Activated B cell treated with CpG ODN at 0.5 μM for 24 hours (primary cell): ENCODE measurements at places on chromosomes 5 and 9. TPM values are rescaled to one million over a fixed set of nuclear protein-coding genes. Genes with fewer than 3 reads are reported as not detected.

DNA sequence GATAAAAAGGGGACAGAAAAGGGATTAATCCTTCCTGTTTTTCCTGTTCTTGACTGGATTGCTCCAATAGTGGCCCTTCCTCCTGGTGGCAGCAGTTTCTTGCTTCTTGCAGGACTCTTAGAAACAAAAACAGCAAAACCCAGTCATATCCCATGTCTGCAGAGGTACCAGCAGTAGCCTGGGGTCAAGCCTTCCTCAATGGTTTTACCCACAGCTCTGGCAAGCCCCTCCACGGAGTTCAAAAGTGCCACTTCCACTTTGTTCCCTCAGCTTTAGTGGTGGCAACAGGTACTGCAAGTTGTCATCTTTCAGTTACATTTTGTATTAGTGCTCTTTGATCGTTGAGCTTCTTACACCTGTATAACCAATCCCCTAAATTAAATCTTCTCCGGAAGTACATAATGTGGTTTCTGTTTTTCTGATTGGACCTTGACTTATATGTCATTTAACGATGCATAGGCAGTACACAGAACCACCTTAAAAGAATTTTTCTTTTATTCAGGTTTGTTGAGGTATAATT is 8.7 kb upstream of the RANBP6 start:
- peaks cover 4% of the 10 kb centered on the region for H3K27me3 ChIP-seq
- no peak overlapping the region for H3K4me3 ChIP-seq
- DNase-seq: no peak

GRCh38 chr9:627336-627970 is 214.0 kb upstream of the DMRT1 start:
- no peaks in the 10 kb centered on the region for H3K27me3 ChIP-seq
- H3K4me1 ChIP-seq: peaks cover 4% of the 10 kb centered on the region
- no peaks in the 10 kb centered on the region for H3K36me3 ChIP-seq
- no peak for DNase-seq
- no peak overlapping the region for H3K27ac ChIP-seq

GRCh38 chr5:77400645-77401044 is 91.5 kb downstream of the WDR41 start:
- no peak overlapping the region for H3K4me3 ChIP-seq
- H3K36me3 ChIP-seq: no peaks in the 10 kb centered on the region
- H3K27me3 ChIP-seq: no peaks in the 10 kb centered on the region
- DNase-seq: no peak
- H3K27ac ChIP-seq: no peak overlapping the region

DNA sequence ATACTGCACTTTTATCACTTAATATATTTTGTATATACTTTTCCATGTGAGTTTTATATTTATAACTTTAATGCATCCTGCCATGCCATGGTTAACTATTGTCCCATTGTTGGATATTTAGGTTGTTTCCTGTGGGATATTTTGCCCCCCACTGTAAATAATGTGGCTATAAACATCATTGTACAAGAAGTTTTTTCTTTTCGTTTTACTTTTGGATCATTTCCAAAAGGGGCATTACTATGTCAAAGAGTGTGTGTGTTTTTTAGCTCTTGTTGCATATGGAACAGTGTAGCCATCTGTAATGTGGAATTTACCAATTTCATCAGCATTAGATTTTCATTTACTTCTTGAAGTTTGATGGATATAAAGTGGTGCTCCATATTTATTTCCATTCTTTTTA is 13.3 kb downstream of the ITGA2 start:
- no peak overlapping the region for H3K27ac ChIP-seq
- DNase-seq: no peak
- peaks cover 7% of the 10 kb centered on the region for H3K27me3 ChIP-seq
- no peaks in the 10 kb centered on the region for H3K4me1 ChIP-seq

- no peak overlapping the region for H3K27ac ChIP-seq
- H3K4me1 ChIP-seq: no peaks in the 10 kb centered on the region
- no peaks in the 10 kb centered on the region for H3K27me3 ChIP-seq
- H3K4me3 ChIP-seq: no peak overlapping the region
Observed at GRCh38 chr5:163473635-163474243, 13.3 kb downstream of the HMMR start.

DNA sequence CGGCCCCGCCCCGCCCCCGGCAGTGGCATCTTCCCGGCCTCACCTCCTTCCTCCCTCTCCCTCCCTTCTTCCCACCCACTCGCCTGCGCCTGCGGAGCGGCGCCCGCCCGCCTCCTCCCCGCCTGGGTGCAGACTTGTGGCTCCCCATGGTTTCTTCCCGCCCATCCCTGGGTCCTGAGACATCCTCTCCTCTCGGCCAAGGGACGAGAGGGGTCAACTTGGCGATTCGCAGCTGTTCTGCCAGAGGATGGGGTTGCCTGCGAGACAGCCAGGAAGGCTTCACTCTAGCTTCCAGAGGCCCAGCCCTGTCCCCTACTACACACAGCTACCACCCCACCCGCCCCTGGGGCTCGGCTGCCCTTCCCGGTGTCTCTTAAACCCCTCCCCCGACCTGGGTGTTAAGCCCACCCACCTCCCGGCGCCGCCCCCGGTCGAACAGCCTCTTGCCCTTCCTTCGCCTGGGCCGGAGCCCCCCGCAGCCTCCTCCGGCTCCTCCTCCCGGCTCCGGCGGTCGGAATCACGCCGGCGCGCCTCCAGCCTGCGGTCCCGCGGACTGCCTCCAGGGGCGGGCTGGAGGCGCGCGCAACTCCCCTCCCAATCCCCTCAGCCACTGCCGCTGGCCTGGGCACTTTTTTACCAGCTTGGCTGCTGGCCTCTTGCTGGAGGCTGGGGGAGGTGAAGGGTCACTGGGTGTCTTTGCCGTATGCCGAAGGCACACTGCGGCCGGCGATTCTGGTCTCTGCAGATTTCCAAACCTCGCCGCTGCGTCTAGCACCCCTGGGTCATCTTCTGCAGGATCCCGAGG is 1.9 kb downstream of the JADE2 start:
- DNase-seq: peak; percentile 73
- peaks cover 28% of the 10 kb centered on the region for H3K36me3 ChIP-seq
- peaks cover 58% of the 10 kb centered on the region for H3K4me1 ChIP-seq
- peak overlapping the region; percentile 85 for H3K27ac ChIP-seq

DNA sequence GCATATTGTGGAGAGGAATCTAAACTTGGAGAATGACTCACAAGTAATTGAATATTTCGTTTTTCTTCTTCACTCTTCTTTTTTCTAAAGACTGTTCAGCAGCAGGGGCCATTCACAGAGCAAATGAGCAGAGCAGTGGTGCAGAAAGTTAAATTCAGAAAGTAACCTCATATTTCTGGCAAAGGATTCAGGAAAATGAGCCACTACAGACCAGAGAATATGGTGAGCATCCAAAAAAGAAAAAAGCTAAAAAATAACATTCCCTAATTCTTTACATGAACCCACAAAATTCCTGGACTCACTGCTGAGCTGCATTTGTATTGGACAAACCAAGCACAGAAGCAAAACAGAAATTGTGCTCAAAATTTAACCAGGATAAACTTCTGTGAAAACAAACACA is 1486.8 kb upstream of the C9orf72 start:
- H3K36me3 ChIP-seq: no peaks in the 10 kb centered on the region
- H3K4me3 ChIP-seq: no peak overlapping the region

DNA sequence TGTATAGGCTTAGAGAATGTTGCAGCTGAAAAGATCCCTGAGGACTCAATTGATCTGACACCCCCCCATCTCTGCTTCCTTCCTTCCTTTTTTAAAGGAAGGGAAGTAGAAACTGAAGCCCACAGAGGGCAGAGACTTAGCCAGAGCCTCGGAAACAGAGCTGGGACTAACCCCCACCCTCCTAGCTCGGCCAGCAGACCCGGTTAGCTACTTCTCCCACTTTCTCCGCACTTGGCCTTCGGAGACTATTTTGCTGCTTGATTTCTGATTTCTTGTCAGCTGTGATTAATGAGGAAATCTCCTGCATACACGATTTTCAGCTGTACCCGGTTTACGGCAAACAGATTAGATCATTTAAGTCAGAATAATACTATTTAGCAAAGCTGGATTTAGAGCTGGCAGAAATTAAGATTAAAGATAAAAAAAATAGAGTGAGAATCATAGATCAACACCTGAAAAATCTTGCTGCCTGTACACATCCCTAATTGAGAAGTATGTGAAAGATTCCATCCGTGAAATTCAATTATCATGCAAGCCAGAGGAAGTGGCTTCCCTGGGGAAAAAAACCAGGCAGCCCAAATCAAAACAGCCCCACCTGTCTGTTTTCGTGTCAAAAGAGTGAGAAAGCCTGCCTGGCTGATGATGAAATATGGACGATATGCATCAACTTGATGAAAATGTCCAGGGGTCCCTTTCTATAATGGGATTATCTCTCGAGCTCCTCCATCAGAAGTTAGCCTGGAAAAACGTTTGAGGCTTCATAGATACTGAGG is 159.5 kb upstream of the SHB start:
- peaks cover 13% of the 10 kb centered on the region for H3K4me1 ChIP-seq
- no peak overlapping the region for H3K27ac ChIP-seq
- peaks cover 50% of the 10 kb centered on the region for H3K27me3 ChIP-seq
- no peak overlapping the region for H3K4me3 ChIP-seq

GRCh38 chr9:23682352-23682751 is 143.7 kb downstream of the ELAVL2 start:
- no peak overlapping the region for H3K27ac ChIP-seq
- H3K4me1 ChIP-seq: no peaks in the 10 kb centered on the region
- no peaks in the 10 kb centered on the region for H3K36me3 ChIP-seq
- no peaks in the 10 kb centered on the region for H3K27me3 ChIP-seq
- H3K4me3 ChIP-seq: no peak overlapping the region
- no peak for DNase-seq

- H3K4me3 ChIP-seq: no peak overlapping the region
- H3K4me1 ChIP-seq: no peaks in the 10 kb centered on the region
- H3K27me3 ChIP-seq: no peaks in the 10 kb centered on the region
- DNase-seq: no peak
Observed at GRCh38 chr5:45171563-45171962, 362.8 kb downstream of the MRPS30 start.

DNA sequence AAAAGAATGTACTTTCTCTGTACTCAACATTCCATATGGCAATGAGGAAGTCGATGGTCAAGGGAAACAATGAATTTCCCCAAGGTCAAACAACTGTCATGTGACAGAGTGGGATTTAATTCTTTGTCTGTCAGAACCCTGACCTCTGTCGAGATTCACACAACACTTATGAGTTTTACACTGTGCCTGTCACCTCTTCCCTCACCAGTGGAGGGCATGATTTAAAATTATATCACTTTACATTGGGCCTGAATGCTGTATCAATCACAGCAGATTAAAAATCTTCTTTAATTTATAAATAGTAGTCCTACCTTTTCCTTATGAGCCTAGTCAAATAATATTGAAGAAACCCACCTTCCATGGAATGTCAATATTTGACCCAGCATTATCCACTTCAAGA is 276.7 kb downstream of the CDH10 start:
- H3K27ac ChIP-seq: no peak overlapping the region
- no peak overlapping the region for H3K4me3 ChIP-seq
- no peaks in the 10 kb centered on the region for H3K4me1 ChIP-seq
- DNase-seq: no peak
- no peaks in the 10 kb centered on the region for H3K36me3 ChIP-seq

Gene PCDHB3
- 0.07 TPM in 1 of 2 replicates, not detected in the other for total RNA-seq

Gene TTC33
- 9.0 and 9.2 TPM in 2 replicates for total RNA-seq
